ENCODE measurements at places on chromosomes 16 and 17. TPM values are rescaled to one million over a fixed set of nuclear protein-coding genes. Genes with fewer than 3 reads are reported as not detected.

DNA sequence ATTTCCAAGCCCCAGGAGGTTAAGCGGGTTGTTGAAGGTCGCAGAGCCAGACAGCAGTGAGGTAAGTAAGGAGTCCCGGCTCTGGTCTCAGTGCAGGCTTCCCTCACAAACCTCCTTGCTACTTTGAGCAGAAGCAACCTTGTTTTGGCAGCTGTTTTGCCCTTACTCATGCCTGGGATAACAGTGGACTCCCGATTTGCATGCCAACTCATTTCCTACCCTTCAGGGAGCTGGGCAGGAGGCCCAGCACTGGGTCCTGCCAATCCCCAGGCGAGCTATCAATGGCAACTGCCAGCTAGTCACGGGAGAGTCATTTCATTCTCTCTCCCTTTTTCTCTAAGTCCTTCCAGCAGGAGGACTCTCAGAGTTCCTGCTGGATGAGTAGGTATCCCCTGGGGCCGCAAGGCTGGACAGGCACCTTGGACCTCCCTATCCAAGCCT is 72.0 kb upstream of the KSR1 start:
- DNase-seq = no peak

DNA sequence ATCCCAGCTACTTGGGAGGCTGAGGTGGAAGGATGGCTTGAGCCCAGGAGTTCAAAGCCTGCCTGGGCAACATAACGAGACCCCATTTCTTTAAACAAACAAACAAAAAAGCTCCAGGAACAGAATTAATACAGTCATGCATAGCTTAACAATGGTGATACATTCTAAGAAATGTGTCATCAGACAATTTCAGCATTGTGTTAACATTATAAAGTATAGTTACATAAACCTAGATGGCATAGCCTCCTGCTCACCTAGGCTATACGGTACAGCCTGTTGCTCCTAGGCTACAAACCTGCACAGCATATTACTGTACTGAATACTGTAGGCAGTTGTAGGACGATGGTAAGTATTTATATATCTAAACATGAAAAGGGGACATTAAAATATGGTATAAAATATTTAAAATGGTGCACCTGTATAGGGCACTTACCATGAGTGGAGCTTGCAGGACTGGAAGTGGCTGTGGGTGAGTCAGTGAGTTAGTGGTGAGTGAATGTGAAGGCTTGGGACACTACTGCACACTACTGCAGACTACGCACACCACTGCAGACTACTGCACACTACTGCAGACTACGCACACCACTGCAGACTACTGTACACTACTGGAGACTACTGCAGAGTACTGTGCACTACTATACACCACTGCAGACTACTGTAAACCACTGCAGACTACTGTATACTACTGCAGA is 74.6 kb downstream of the TMC6 start:
- no peak for DNase-seq

DNA sequence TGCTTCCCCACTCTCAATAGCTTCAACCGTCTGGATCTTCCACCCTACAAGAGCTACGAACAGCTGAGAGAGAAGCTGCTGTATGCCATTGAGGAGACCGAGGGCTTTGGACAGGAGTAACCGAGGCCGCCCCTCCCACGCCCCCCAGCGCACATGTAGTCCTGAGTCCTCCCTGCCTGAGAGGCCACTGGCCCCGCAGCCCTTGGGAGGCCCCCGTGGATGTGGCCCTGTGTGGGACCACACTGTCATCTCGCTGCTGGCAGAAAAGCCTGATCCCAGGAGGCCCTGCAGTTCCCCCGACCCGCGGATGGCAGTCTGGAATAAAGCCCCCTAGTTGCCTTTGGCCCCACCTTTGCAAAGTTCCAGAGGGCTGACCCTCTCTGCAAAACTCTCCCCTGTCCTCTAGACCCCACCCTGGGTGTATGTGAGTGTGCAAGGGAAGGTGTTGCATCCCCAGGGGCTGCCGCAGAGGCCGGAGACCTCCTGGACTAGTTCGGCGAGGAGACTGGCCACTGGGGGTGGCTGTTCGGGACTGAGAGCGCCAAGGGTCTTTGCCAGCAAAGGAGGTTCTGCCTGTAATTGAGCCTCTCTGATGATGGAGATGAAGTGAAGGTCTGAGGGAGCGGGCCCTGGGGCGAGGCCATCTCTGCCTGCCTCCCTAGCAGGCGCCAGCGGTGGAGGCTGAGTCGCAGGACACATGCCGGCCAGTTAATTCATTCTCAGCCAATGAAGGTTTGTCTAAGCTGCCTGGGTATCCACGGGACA is 11.1 kb upstream of the CLEC18A start:
- no peak for DNase-seq

DNA sequence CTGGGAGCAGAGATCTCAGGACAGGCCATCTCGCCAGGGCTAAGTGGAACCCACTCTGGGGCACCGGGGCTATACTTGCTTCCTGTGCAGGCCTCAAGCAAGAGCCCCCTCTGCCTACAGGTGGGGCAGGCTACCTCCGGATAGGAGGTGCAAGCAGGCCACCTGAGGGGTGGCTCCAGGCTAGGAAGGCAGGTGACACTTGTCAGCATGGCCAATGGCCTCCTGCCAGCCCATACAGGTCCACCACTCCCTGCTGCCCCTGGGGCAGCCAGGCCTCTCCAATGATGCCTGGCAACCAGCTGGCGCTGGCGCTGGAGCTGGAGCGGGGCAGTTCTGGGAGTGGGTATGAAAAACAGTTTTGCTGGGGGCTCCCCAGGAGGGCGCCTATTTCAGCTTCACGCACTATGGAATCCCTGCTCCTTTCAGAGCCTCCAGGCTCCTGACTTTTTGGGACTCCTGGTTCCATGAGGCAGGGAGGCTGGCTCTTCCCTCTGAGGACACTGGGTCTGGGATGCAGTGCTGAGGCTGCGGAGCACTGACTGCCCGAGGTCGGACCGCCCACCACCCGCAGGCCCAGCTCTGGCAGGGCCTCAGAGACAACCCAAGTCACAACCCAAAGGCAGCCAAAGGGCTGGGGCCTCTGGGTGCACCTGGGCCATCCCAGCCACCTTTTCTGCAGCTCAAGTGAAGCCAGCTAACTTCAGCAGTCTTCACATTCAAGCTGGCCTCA is 8.4 kb upstream of the SREBF1 start:
- no peak for DNase-seq

DNA sequence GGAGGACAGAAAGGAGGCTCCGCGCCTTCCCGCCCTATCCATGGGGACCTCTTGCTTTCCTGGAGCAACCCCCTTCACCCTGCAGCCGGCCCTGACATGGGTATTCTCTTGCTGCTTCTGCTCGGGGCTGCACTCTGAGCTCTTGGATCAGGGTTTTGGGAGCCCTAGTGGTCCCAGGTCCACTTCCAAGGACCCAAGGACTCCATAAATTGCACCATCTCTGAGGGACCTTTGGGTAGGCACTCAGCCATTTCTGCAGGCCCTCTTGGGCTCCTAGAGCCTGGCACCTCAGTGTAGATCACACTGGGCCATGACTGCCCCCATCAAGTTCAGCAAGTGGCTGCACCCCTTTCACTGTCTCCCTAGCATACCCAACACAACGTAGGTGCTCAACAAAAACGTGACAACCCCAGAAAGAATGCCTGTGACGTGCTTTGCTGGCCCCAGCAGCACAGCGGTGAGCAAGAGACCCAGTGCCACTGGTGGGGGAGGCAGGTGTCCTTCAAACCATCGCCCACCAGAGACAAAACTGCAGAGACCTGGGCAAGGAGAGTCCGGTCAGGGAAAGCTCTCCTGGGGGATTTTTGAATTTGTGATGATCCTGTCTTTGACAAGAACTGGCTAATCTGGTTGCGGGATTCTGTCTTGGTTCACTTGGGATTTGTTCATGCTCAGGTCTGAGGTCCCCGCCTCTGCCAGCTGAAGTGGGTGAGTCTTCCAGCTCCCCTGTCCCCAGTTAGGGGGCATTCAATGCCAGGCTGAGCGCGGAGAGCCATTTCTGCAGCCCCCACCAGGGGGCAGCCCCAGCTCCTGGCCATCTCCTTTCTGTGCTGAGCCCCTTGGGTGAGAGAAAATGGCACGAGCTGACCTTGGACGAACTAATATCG is 2.5 kb upstream of the RAB11FIP4 start:
- DNase-seq = peak; percentile 41

DNA sequence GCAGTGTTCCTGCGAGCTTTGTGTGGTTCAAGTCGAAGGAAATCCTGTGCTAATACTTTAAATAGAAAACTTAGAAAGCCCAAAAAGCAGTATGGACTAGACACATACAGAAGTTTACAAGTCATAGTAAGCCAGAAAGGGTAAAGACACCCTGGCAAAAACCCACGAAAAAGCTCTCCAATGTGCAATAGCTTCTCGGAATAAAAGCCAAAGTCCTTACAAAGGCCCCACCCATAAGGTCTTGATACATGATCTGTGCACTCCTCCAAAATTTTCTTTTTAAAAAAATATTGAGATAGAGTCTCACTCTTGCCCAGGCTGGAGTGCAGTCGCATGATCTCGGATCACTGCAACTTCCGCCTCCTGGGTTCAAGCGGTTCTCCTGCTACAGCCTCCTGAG is 10.3 kb downstream of the C16orf86 start:
- DNase-seq = no peak

GRCh38 chr16:69709456-69710084 is 16.8 kb downstream of the NQO1 start:
- DNase-seq = no peak

DNA sequence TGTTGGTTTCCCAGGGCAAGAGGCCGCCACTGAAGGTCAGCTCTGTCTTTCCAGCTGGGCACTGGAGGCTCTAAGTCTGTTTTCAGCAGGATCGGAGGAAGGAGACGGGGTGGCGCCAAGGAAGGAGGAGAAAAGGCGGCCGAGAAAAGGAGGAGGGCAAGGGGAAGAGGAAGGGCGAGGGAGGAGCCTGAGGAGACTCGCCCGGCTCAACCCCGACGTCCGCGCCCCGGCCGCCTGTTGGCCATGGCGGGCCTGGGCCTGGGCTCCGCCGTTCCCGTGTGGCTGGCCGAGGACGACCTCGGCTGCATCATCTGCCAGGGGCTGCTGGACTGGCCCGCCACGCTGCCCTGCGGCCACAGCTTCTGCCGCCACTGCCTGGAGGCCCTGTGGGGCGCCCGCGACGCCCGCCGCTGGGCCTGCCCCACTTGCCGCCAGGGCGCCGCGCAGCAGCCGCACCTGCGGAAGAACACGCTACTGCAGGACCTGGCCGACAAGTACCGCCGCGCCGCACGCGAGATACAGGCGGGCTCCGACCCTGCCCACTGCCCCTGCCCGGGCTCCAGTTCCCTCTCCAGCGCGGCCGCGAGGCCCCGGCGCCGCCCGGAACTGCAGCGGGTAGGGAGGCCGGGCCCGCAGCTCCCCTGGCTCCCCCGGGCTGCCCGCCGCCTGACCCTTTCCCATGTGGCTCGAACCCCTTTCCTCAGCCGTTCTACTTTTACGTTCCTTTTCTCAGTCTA is at the start of gene RNF135:
Gene RNF135 (plus strand): TSS at position 209 of the 737 bp plus-strand sequence. CDS start 35 bp downstream, at position 244.
- peak; percentile 90 for DNase-seq

DNA sequence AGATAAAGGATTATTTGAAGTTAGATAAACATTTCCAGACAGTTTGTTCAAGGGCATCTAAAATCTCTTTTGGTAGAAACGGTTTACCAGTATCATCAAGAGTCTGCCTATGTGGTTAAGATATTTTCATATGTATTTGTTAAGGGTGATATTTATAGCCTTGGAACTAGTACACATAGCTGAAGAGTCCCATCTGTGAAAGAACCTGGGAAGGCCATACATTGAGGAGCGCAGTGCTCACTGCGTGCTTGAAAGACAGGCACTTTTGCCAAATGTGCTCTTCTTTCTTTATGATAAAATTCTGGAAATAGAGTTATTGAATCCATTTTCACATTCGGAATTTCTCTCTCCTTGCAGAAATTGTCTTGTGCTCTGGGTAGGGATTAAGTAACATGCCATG is 7.7 kb downstream of the IGSF6 start:
- DNase-seq = no peak

SHBG gene
- total RNA-seq = not detected

HID1 gene
- 78.1 TPM for total RNA-seq

GNAO1 gene
- total RNA-seq = 23.8 TPM

CA5A gene
- not detected for total RNA-seq

KRT28 gene
- total RNA-seq = not detected
